ENCODE measurements at places on chromosomes 1 and 21.

- DNase-seq = peak; percentile 3
Measured at GRCh38 chr1:9767964-9768668, 55.6 kb downstream of the CLSTN1 start.

DNA sequence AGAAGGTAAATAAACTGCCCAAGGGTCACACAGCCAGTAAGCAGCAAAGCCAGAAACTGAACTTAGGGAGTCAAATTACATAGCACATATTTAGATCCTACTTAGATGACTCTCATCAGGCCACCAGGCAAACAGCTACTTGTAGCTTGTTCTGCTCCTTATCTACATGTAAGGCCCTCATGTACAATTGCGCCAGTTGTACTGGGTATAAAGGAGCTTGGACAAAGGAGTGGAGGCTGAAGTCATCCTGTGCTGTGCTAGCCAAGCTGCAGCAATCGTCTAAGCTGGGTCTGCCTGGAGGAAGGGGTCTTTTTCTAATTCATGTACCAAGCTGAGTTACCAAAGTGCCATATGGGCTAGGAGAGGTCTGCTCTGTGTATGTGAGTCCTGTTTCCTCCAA lies 12.8 kb downstream of the ETNK2 start:
- DNase-seq = no peak

GRCh38 chr1:89657886-89658285 lies 25.0 kb downstream of the LRRC8C start:
- peak; percentile 31 for DNase-seq

DNA sequence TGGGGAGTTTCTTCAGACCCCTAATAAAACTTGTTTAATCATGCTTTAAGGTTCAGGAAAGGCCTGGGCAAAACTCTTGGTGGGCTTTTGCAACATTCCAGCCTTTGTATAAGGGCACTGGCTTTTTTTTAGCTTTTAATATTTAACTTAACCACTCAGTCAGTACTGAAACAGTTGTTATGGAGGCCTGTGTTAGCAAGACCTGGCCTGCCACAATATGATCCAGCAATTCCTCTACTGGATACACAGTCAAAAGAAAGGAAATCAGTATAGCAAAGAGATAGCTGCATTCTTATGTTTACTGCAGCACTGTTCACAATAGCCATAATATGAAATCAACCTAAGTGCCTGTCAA lies 75.1 kb upstream of the COG2 start:
- no peak for DNase-seq

DNA sequence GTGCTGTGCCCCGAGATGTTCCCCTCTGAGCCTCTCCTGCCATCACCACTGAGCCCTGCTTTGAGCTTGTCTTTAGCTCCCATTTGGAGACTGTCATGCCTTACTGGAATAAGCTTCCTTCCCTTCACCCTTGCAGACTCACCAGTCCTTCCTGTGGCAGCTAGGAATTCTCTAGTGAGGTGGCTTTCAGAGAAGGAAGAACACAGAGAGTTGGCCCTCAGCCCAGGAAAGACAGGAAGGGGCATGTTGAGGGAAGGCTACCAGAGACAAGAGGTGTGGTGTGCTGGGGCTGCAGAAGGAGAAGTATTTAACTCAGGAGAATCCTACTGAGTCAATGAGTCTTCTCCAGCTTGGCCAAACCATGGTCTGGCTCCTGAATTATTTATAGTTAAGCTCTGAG lies 76.3 kb downstream of the UCK2 start:
- no peak for DNase-seq

GRCh38 chr1:113804421-113805255 lies 7.6 kb downstream of the RSBN1 start:
- DNase-seq = no peak

- DNase-seq = no peak
Measured at GRCh38 chr1:29789221-29789909, 553.0 kb downstream of the PTPRU start.

GRCh38 chr1:74714429-74715235 lies 18.2 kb downstream of the CRYZ start:
- no peak for DNase-seq

- DNase-seq = peak; percentile 56
Measured at GRCh38 chr1:225999912-226000337, 782 bp upstream of the SDE2 start.

- no peak for DNase-seq
Measured at GRCh38 chr1:116258668-116259419, 114.2 kb upstream of the ATP1A1 start.

GRCh38 chr21:41536076-41536826 lies 28.3 kb upstream of the TMPRSS2 start:
- no peak for DNase-seq

DNA sequence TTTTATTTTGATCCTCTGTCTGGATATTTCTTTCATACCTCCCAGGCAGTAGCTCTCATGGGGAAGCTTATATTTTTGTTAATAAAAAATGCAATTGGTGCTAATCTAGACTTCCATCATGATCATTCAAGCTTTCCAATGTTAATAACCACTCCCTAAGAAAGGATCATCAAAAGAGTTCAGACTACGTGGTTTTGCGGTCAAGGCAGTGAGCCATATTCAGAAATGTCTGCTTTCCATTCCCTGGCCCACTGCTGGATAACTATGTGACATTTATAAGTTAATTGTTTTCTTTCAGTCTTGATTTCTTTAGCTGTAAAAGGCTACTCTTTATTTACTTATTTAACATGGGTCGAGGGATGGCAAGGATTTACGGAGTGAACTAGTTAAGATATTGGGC lies 414.6 kb downstream of the LMO4 start:
- no peak for DNase-seq

DNA sequence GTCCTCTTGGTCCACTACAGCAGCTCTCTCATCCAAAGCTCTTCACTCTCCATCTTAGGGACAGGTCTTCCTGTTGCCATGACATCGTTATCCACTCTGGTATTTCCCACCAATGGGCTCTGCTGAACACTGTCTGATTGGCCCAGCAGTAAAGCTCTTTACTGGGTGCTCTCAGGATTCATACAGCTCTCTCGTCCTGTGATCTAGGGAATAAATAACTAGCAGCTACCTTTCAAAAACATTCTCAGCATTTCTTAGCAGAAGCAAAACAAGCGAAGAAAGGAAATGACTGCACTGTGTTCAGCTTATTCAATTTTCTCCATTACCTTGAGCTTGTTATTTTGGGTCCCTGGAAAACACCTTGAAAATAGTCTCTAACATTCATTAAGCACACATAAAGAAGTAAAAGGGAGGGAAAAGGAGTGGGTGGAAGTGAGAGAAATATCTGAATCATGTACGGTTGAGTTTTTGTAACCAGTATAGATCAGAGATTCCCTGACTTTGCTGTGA lies 163.4 kb upstream of the SGIP1 start:
- DNase-seq = no peak

DNA sequence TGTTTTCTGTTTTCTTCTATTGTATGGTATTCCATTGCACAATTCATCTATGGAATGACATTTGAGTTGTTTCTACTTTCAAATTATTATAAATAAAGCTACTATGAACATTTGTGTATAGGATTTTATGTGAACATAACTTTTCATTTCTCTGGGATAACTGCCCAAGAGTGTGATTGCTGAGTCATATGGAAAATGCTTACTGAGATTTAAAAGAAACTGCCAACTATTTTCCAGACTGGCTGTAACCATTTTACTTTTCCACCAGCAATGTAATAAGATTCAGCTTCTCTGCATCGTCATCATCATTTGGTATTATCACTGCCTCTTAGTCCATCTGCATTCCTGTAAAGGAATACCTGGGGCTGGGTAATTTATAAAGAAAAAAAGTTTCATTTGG lies 779.6 kb upstream of the PRMT6 start:
- DNase-seq = no peak

All from effector CD4-positive, alpha-beta T cell (primary cell).